Stimulated activated CD8-positive, alpha-beta memory T cell treated with anti-CD3 and anti-CD28 coated beads, Interleukin-15, amount 100 ng/mL, for 1 hour (primary cell): ENCODE measurements at places on chromosomes 16 and 17.

- DNase-seq: no peak
Observed at GRCh38 chr16:69922200-69922599, 28.9 kb upstream of the CLEC18A start.

DNA sequence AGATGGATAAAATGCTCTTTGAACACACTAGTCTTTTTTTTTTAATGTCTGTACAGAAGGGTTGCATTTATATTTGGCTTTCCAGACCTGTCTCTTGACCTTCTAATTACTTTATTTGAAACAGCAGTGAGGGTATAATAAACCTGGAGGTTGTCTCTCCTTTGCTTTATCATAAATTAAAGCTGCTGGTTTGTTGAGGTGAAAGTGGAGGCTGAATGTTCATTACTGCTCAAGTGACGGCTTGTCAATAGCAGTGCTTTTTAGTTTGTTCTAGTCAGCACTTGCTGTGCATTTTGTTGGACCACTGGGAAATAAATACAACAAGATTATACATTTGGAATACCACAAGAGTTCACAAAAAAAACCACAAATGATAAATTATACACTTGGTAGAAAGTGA, 264.2 kb downstream of the IRX3 start:
- no peak for DNase-seq

DNA sequence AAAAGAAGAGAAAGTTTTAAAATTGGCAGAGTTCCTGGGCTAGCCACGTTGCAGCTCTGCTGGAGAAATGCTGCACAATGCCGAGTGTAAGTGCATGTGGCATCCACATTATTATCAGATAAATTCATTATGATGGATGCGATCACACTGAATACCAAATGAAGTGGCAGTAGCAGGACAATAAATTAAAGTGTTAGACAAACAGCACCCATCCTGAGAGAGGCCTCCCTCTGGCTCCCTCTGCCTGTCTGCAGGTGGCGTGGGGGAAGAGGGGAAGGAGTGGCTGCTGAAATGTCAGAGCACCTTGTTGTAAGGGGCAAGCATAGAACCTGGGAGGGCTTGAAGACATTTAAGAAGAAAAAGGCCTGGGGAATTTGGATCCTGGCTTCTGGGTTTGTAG, 324.1 kb downstream of the HAPSTR1 start:
- no peak for DNase-seq

- no peak for DNase-seq
Observed at GRCh38 chr17:49082231-49082630, 50.3 kb upstream of the B4GALNT2 start.

- no peak for DNase-seq
Observed at GRCh38 chr17:70622368-70623260, 453.3 kb downstream of the KCNJ2 start.

GRCh38 chr17:79897243-79898063, 58.2 kb upstream of the CBX4 start:
- DNase-seq: no peak
